Upper lobe of right lung (tissue), 1 donor: ENCODE measurements at places on chromosomes 12 and 14. TPM values are rescaled to one million over a fixed set of nuclear protein-coding genes. Genes with fewer than 3 reads are reported as not detected.

The ENDOU gene
- 0.32 TPM for total RNA-seq

The PTPN6 gene
- total RNA-seq: 154 TPM

The TMEM179 gene
- not detected for total RNA-seq

The NTF3 gene
- total RNA-seq: 0.93 TPM

The REP15 gene
- 4.5 TPM for total RNA-seq

The TSPAN9 gene
- 81.2 TPM for total RNA-seq

The DBX2 gene
- total RNA-seq: not detected

The FGF6 gene
- not detected for total RNA-seq

The KRT2 gene
- not detected for total RNA-seq

DNA sequence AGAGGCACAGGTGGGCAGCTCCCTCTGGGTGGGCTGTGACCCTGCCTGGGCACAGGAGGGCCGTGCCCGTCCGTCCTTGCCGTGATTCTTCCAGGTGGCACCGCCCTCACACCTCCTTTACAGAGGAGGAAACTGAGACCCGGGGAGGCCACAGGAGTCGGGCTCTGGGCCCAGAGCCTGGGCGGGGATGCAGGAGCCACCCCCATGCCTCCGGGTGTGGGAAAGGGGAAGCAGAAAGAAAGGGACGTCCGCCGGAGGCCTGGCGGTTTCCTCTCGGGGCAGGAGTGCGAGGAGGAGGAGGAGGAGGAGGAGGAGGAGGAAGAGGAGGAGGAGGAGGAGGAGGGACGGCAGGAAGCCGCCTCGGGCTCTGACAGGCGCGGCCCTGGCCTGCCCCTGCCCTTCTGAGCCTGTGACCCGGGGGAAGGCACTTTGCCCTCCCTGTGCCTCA, 23.0 kb downstream of the SH2B3 start:
- DNase-seq: peak; percentile 84

GRCh38 chr12:4978737-4979136, 64.9 kb upstream of the KCNA5 start:
- no peak for DNase-seq

DNA sequence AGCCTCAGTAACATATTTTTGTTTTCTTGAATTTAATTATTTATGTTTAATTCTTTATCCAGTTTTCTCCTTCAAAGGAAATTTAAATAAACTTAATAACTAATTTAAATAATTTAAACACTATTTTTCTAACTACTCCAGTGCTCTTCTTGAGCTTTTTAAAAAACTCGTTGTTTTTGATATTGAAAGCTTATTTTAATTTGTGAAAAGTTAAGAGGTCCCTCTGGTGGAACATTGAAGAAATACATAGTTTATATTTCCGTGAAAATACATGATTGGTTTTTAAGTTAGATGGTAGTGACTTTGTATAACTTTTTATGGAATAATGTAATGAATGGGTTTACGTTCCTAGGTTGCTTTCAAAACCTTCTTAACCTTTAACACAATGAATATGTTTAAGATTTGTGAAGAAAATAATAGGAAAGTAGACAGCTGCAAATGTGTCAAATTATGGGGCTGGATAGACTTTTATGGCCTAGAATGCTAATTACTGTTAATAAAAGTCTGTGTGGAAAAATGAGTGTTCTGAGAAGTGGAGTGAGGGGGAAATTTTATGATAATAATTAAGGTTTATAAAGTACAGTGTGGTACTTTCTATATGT, 45.9 kb upstream of the MSRB3 start:
- DNase-seq: no peak

DNA sequence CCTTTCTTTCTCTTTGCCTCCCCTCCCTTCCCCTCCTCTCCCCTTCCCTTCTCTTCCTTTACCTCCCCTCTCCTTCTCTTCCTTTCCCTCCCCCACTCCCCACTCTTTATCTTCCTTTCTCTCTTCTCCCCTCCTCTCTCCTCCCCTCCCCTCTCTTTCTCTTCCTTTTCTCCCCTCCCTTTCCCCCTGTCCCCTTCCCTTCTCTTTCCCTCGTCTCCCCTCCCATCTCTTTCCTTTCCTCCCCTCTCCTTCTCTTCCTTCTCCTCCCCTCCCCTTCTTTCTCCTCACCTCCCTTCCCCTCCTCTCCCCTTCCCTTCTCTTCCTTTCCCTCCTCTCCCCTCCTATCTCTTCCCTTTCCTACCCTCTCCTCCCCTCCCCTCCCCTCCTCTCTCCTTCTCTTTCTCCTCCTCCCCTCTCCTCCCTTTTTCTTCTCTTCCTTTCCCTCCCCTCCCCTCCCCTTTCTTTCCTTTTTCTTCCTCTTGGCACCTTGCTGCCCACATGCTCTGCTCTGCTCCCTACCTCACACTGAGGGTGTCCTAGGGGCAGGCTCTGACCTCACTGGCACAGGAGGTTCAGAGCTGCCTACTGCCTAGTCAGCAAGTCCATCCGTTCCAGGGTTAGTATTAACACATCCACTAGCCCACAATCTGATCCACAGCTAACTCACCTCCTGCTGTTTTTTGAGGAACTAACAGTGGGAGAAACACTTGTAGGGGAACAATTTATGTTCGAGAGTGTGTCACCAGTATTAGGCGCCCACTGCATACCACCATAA, 101.0 kb downstream of the NUAK1 start:
- no peak for DNase-seq

DNA sequence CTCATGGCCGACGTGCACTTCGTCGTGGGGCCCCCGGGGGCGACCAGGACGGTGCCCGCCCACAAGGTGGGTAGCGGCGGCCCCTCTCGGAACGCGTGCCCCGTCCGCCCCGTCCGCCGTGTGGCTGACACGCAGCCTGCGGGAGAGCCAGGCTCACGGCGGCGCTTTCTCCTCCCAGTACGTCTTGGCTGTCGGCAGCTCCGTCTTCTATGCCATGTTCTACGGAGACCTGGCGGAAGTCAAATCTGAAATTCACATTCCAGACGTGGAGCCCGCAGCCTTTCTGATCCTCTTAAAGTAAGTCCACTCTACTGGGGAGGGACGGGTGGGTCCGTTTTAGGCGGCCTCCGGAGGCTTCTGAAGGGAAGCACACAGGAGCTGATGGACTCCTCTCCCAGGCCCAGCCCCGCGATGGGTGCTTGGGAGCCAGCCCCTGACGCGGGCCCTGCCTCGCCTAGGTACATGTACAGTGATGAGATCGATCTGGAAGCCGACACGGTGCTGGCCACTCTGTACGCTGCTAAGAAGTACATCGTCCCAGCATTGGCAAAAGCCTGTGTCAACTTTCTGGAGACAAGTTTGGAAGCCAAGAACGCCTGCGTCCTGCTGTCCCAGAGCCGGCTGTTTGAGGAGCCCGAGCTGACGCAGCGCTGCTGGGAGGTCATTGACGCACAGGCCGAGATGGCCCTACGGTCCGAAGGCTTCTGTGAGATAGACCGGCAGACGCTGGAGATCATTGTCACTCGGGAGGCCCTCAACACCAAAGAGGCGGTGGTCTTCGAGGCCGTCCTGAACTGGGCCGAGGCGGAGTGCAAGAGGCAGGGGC, 1.1 kb downstream of the BTBD6 start:
- peak; percentile 58 for DNase-seq

GRCh38 chr14:86933958-86934595, 1058.9 kb downstream of the GALC start:
- DNase-seq: no peak

DNA sequence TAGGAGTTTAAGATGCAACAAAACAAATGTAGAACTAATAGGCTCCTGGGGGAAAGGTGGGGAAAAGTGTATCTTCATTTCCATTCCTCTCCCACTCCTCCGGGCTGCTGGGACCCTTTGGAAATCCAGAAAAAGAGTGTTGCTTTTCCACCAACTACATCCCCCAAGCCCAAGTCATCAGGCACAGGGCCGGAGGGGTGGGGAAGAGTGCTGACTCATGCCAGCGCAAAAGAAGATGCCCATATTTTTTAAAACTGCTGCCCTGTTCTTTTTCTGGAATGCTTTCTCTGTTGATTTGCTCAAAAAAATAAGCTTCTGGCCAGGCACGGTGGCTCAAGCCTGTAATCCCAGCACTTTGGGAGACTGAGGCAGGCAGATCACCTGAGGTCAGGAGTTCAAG, 70.9 kb downstream of the TBK1 start:
- no peak for DNase-seq

GRCh38 chr12:76708296-76708695, 55.6 kb upstream of the ZDHHC17 start:
- DNase-seq: no peak

DNA sequence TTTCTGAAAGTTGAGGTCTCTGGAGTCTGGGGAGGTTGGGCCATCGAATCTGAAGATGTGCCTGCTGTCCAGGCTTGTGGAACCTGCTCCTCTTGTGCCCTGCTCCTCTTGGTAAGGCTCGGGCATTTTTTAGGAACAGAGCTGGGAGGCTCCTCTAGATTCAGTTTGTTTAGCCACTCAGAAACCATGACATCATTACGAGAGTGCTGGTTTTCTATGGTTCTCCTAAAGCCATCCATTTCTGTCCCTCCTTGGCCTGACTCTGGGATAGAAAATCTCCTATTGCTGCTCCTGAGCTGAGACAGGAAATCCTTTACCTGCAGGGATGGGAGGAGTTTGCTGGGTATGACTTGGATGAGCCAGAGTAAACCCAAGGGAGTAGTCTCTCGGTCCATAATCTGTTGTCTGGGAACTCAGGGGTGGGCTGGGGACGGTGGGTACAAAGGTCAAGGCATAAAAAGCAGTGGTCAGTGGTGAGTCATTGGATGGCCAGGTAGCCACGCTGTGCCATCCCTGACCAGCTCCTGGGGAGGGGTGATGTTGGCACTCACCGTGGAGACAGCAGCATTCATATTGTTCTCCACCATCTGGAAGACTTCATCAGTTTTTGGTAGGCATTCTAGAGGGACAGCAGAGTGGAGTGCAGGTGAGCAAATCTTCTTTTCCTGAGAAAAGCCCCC, 2.4 kb upstream of the ADCY4 start:
- no peak for DNase-seq

DNA sequence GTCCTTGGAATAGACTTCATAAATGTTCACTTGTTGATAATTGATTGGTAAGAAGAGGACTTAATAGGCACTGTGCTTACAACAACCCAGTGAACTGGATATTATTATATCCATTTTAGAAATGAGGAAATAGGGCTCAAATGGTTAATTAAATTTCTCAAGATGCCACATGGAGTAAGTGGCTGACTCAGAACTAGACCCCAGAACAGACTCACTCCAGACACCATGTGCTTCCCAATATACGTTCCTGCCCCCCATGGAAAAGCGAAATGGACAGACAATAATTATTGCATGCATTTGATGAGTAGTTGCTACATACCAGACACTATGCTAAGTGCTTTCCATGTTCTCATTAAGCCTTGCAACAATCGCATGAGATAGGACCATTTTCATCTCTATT, 895 bp upstream of the ANKS1B start:
- no peak for DNase-seq

DNA sequence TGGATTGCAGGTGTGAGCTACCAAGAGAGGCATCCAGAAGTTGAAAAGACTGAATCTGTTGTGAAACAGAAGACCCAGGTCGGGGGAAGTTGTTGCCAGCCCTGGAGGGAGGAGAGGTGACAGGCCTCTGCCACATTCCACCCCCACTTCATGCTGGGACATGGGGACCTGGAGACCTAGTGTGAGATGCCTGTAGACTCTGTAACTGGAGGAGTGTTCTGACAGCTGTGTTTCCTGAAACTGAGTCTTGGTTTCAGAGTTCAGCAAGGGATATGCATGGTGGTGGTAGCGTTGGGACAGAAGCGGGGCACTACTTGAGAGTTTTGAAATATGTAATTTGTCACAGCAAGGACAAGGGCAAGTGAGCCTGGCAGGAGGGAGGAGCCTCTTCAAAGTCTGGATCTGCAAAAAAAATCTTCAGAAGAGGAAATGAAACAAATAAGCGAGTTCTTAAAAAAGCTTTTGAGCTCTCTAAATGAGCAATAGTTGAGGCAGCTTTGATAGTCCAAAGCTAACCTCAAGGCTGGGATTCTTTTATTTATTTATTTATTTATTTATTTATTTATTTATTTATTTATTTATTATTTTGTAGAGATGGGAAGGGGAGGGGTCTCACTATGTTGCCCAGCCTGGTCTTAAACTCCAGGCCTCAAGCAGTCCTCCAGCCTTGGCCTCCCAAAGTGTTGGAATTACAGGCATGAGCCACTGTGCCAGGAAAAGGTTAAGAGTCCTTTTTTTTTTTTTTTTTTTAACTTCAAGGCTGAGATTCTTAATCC, 58.9 kb upstream of the EEA1 start:
- peak; percentile 68 for DNase-seq

DNA sequence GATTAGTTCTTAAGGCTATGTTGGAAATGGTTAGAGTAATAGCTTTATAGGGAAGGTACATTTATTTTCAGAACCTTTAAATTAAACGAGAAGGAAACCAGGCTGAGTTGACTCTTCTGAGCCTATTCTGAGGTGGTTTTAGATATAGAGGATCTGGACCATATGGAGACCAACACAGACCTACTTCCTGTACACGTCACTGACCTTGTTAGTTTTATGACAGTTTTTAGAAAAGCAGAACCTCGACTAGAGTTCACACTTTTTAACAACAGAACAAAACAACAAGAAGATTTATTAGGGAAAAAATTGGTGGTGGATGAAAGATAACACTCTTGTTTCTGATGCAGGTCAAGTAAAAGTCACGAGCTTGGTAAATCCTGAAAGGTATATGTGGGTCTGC, 107.1 kb downstream of the NPAS3 start:
- DNase-seq: no peak

DNA sequence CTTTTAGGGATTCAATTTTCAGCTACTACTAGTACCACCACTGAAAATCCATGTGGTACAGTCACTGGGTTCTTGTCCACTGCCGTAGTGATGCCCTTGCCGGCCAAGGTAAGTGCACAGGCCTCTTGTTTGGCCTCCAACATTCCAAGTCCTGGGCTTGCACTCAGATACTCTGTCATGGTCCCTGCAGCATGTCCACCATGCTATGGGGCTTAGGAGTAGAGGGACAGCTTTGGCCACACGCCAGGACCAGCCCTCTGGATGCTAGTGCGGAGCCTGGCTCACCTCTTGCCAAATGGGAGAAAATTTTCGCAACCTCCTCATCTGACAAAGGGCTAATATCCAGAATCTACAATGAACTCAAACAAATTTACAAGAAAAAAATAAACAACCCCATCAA, 38.6 kb upstream of the APPL2 start:
- DNase-seq: no peak

DNA sequence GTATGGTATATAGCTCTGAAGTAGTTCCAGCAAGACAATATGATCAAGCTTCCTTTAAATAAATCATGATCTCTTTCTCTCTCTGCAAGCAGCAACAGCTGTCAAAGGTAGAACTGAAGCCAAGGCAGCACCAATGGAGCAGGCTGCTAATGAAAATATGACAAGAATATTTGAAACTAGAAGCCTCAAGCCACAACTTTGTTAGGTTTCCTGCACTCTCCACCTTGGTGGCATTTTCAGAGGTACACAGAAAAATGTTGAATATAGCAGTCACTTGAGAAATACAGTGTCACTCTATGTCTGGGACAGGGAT, 43.8 kb upstream of the PSMA6 start:
- no peak for DNase-seq

- DNase-seq: no peak
These were observed 76.9 kb downstream of the VWF start for GRCh38 chr12:6047249-6048237.
